ENCODE measurements at places on chromosomes 1 and 21.

- no peak for DNase-seq
These were observed 455.6 kb downstream of the SIPA1L2 start for GRCh38 chr1:232174306-232174705.

DNA sequence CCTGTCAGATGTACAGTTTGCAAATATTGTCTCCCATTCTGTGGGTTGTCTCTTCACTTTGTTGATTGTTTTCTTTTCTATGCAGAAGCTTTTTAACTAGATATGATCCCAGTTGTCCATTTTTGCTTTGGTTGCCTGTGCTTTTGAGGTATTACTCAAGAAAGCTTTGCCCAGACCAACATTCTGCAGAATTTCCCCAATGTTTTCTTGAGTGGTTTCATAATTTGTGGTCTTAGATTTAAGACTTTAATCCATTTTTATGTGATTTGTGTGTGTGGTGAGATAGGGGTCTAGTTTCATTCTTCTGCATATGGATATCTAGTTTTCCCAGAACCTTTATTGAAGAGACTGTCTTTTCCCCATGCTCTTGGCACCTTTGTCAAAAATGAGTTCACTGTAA, 116.9 kb downstream of the DUSP10 start:
- no peak for DNase-seq

DNA sequence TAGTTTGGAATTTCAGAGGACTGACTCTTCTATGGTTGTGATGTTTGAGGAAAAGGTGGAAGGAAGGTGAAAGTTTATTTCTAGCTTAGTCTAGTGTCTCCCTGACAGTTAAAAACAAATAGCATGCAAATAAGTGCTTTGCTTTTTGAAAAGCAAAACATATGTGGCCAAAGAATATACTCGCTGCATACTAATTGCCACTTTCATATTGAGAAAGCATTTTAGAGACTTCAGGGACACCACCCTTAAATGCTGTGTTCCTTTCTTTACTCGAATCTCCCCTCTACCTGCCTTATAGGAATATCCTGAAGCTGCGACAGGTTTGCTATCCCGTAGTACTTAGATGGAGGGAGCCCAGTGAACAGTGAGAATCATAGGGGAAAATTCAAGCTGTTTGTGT, 23.2 kb downstream of the GLUL start:
- DNase-seq, result no peak

GRCh38 chr1:46039571-46040052, 92.8 kb downstream of the PIK3R3 start:
- no peak for DNase-seq

- no peak for DNase-seq
These were observed 20.6 kb downstream of the PGBD2 start for GRCh38 chr1:248926401-248927182.

DNA sequence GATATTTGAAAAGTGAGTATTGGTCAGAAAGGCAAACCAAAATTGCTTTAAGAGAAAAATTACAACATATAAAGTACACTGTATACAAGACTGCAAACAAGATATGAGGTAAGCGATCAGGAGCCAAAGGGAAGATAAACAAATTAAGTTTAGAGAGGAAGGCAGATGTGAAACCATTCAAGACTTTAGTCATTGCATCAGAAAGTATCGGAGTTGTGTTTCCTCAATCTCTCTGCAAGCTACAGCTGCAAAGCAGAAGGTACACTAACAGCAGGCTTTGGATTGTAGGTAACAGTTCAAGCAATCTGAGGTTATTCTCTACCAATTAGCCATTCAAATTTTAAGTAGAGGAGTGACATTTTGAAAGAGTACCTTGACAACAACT, 21.3 kb upstream of the TLCD4 start:
- no peak for DNase-seq

DNA sequence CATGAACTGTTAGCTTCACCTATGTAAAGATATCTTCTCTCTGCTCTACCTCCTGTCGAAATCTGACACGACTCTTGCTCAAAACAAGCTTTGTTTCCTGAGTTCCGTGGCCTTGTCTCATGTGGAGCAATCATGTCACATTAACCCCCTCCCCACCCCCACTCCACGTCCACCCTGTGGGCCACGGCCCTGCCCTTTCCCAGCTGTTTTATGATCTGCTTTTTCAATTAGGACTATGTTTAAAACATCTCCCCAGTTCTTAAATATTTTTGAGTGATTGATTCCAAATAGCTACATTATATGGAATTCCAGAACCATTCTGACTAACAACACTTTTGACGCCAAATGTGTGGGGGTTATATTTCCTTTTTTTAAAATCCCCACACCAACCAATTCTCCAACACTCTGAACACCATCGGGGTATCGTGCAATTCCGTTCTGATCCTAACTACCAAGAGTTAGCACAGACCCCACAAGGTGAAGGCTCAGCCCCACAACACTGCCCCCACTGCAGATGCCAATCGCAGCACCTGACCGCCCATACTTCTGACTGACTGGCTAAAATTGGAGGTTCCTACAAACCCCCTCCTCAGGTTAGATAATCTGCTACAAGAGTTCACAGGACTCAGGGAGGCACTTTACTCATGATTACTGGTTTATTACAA, 12.7 kb upstream of the S100A8 start:
- no peak for DNase-seq

GRCh38 chr21:43719748-43720538, 1.0 kb downstream of the PDXK start:
- DNase-seq, result no peak

- DNase-seq, result no peak
These were observed 45.1 kb upstream of the RNF11 start for GRCh38 chr1:51190961-51191360.

- DNase-seq, result no peak
These were observed 67.3 kb downstream of the OBSCN start for GRCh38 chr1:228275179-228275429.

- no peak for DNase-seq
These were observed 42.4 kb downstream of the PDC start for GRCh38 chr1:186418503-186418902.

DNA sequence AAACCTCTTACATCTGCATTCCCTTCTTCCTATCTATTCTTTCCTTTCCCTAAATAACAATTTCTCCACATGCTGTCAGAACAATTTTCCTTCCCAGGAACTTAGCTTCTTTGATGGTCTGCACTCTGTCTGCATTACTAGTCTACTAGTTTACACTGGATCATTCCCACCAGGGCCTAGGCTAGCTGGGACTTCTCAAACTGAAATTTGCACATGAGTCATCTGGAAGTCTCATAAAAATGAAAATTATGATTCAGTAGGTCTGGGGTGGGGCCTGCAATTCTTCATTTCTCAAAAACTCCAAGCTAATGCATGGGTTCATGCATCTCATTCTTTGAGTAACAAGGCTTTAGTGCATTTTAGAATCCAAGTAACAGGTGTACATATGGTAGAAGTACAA, 74.2 kb downstream of the GABPA start:
- DNase-seq, result no peak

DNA sequence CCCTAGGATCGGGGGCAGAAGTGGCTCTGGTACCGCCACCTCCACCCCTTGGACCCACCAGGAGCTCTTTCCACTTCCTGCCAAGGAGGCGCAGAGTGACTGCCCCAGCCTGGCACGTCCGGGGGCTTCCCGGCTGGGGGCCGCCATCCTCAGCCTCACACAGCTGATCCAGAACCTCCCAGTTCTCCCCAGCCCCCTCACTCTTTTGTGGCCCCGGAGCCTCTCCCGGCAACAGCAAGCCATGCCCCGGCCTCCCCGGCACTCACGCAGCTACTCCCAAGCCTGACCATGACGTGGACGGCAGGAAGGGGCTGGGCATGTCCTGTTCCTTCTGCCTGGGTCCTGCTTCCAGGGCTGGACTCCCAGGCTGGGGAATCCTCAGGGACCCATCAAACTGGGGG, 17.1 kb downstream of the TP73 start:
- peak; percentile 9 for DNase-seq

DNA sequence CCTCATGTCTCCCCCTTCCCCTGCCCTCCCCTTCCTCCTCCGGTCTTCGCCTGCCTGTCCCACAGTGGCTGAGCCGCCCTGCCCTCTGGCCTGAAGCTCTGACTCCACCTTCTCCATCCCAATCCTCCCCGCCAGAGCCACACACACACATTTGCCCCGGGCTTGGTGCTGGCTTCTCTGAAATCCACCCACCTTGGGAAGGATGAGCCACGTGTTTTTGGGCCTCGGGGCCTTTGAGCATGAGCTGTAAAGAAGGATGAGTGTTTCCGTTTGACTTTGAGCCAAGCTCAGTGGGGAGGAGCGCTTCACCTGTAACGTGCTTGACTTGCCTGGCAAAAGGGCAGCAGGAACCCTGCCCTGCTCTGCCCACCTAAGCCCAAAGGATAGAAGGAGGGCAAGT, 295.1 kb downstream of the SIPA1L2 start:
- DNase-seq, result no peak

GRCh38 chr1:180610556-180611015, 21.2 kb upstream of the XPR1 start:
- DNase-seq, result no peak

DNA sequence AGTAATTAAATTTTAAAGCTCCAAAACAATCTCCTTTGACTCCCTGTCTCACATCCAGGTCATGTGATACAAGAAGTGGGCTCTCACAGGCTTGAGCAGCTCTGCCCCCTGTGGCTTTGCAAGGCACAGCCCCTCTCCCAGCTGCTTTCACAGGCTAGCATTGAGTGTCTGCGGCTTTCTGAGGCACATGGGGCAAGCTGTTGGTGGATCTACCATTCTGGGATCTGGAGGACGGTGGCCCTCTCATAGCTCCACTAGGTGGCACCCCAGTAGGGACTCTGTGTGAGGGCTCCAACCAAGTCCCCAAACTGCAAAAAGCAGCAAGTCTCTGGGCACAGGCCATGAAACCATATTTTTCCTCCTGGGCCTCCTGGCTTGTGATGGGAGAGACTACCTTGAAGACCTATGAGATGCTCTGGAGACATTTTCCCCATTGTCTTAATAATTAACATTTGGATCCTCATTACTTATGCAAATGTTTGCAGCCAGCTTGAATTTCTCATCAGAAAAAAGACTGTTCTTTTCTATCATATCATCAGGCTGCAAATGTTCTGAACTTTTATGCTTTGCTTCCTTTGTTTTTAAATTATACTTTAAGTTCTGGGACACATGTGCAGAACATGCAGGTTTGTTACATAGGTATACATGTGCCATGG, 554.1 kb upstream of the OLFM3 start:
- peak; percentile 75 for DNase-seq

DNA sequence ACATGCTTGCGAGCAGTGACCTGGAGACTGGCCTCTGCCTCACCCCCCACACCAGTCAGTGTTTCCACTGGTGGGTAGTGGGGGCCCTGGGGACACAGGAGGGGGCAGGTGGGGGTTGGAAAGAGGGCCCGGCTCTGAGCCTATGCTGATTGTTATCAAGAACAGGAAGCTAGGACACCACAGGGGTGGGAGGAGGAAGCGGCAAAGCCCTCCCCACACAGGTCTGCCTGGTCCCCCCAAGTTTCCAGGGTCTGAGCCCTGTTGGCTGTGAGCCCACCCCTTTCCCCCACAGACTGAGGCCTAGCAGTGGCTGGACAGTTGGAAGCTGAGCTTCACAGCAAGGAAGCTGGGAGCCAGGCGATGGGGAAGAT, 1.6 kb upstream of the PTPN7 start:
- no peak for DNase-seq

DNA sequence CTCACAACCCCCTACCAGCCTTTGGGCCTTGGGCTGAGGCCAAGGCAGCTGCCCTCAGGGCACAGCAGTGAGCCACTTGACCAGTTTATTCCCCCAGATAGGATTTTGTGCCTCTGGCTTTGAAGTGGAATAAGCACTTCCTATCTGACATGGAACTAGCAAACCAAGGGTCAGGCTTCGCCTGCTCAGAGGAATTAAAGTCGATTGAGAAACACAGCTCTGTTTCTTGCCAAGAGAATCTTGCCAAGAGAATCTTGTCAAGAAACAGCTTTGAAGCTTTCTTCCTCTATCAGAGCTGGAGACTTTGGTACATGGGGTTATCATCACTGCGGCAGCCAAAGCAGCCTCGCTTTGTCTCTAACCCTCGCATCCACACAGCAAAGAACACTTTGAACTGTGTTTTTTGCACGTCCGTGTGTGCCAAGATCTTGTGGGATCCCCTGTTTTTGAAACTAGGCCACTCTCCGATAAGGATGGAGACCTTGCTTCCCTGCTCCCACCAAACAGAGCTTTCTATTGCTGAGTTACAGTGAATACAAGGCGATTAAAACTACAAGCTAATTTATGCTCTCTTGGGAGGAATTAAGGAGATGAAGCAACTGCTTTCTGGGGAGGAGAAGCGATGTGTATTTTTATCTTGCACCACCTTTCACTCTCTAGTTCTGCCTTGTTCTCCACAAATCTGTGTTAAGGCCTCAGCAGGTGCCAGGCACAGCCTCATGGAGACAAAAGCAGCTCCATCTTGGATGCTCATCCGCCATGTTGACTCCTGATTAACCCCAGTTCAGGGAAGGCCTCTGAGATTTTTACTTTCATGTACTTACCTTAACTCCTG, 67.3 kb downstream of the RHOU start:
- no peak for DNase-seq

- DNase-seq, result no peak
These were observed 69.8 kb upstream of the RGS18 start for GRCh38 chr1:192088496-192088895.

DNA sequence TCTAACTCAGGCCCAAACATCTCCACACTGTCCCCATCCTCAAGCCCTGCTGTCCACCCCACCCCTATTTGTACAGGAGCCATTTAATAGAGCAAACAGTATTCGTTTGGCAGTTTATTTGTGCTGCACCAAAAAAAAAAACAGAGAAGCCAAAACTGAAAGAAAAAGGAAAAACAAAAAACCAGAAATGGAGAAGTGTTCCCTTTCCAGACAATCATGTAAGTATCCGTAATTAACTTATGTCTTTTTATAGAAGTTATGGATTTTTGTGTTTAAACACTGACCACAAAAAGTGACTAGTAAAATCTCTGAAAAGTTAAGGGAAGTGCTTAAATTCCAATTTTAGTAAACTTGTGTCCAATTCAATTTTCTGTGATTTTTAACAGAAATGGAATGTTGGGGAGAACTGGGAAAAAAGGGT, 40.4 kb upstream of the ZBTB18 start:
- no peak for DNase-seq

- no peak for DNase-seq
These were observed 18.9 kb downstream of the DBT start for GRCh38 chr1:100230765-100231164.

DNA sequence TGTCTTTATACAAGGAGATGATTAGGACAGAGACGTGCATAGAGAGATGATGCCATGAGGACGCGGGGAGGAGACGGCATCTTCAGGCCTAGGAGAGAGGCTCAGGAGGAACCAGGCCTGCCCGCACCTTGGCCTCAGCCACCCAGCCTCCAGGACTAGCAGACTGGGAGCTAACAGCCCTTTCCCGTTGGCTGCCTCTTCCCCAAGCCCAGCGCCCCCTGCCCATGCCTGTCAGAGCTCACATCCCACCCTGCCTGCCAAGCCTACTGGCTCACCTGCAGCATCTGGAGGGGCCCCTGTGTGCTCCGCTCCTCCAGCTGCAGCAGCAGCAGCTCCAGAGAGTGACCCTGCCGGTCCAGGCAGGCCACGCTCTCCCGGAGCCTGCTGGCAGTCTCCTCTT, 4.0 kb upstream of the TRIM11 start:
- DNase-seq, result no peak

All from WTC11 (cell line).